ENCODE measurements at places on chromosomes 13 and 19.

DNA sequence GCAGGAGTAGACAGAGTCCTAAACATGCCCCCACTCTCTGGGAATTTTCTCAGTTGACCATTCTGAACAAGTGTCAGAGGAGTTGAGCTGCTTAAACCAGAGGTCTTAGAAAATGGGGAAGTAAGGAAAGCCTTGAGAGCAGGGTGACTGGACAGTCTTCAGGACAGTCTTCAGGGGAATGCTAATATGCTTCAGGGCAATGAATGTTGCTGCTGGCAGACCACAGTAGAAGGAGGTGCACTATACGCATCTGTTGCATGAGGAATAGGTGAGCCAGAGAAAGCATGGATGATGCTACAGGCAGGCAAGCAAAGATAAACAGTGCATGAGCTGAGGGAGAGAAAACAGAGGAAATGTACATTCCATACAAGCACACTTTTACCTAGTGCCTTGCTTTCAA, 196.6 kb upstream of the GPR12 start:
- no peak for DNase-seq

DNA sequence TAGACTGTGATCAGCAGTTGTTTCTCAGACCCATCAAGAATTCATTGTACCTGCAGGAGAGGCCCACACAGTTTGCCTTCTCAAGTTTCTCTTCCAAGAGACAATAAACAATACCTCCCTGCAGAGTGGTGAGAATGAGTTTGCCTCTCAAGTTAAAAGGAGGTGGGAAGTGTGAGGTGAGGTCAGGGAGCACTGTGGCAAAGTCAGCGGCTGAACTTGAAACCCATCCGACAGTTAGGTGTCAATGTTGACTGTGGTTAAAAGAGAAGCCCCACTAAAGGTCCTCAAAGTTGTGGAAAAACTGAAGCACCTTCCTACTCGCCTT, 72.9 kb upstream of the TSC22D1 start:
- DNase-seq: no peak

GRCh38 chr13:73898276-73898675, 235.9 kb downstream of the KLF12 start:
- no peak for DNase-seq

GRCh38 chr13:58933475-58933874, 1230.3 kb downstream of the DIAPH3 start:
- DNase-seq: no peak

DNA sequence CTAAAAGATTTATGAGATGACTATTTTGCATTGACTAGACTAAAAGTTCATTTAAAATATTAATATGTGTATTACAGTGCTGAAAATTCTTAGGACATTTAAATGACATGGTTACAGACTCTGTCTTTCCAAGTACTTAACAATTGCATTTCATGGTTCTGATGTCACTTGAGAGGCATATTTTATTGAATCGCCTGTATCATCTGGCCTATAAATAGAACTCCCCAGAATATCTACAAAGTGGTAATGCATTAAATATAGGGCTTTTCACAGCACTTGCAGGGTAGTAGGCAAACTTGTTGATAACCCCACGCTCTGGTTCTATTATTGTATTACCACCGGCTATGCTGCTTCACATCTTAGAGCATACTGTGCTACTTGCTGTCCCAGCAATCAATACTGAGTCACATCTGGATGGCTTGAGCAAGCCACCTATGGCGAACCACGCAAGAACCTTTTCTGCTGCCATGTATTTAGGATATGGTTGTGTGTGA, 400.6 kb downstream of the HS6ST3 start:
- DNase-seq: no peak

DNA sequence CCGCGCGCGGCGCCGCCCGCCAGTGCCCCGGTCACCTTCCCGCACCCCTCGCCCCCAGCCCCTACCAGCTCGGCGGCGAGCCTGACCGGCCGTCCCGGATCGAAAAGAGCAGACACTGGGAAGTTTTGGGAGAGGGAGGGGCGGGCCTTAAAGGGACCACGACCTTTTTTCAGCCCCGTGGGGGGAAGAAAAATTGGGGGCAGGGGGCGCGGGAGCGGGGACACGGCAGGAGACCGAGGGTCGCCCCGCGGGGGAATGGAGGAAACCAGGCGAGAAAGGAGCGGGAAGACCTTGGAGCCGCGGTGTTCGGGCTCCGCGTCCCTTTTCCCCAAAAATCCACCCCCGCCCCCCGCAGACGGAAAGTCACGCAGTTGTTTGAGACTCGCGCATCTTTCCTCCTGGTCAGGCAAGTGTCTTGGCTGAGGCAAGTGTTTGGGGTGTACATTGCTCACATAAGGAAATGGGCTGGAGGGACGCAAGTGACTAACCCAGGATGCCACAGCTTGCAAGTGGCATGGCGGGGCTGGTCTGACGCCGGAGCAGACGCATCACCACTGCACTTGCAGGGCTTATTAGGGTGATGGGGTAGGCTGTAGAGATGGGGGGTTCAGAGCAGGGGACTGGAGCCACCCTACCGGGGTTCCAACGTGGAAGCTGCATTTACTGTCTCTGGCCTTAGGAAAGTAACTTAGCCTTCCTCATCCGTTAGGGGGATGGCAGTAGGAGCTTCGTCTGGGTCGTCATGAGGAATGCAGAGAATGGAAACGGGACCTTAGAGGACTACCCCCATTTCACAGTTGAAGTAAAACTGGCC, 2.7 kb upstream of the HNRNPL start:
- DNase-seq: peak; percentile 47

DNA sequence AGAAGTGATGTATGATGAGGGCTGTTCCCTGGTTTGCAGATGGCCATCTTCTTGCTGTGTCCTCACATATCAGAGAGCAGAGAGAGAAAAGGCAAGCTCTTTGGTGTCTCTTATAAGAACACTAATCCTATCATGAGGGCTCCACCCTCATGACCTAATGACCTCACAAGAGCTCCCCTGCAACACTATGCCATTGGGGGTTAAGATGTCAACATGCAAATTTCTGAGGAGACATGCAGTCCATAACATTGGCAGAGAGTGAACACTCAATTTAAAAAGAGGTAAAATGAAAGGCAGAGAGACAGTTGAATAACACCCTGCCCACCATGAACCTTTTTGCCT, 10.9 kb downstream of the FAM187B start:
- no peak for DNase-seq

GRCh38 chr13:81577601-81578195, 1236.8 kb upstream of the SPRY2 start:
- no peak for DNase-seq

DNA sequence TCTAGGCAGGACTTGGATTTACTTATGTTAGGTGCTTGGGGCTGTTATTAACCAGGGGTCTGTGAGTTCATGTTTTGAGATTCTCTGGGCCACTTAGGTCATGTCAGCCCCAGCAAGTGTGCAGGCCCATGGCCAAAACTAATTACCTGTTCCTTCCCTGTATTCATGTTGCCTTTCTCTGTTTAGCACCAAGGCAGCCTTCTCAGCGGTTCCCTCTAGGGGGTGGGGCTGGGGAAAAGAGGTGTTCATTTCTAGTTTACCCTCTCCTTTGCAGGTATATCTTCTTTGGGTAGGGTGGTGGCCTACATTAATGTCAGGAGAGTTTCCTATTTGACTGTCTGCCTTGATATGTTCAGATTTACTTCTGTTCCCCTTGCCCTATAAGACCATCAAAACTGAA, 61.7 kb downstream of the PDS5B start:
- DNase-seq: no peak

- no peak for DNase-seq
These were observed 382.8 kb downstream of the FOXO1 start for GRCh38 chr13:40283666-40284065.

GRCh38 chr13:41822560-41822959, 138.3 kb downstream of the VWA8 start:
- DNase-seq: no peak

- no peak for DNase-seq
These were observed 160.2 kb downstream of the SLC7A1 start for GRCh38 chr13:29435125-29435911.

DNA sequence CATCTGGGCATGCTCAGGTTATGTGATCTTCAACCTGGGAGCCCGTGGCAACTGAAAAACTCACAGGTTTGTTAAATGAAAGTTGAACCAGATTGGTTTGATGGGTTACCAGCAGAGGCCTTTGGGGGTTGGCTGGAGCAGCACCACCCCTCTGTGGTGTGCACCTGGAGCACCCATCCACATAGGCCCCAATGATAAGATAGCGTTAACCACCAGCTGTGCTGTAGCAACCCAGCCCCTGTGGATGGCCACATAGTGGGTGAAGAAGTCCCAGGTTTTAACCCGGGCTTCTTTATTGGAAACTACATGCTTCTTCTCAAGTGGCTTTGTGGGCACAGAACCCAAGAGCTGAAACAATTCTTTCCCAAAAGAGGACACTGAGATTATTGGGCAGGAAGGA, 22.6 kb upstream of the MTIF3 start:
- DNase-seq: no peak

- DNase-seq: no peak
These were observed 220.1 kb upstream of the SERP2 start for GRCh38 chr13:44153496-44153895.

DNA sequence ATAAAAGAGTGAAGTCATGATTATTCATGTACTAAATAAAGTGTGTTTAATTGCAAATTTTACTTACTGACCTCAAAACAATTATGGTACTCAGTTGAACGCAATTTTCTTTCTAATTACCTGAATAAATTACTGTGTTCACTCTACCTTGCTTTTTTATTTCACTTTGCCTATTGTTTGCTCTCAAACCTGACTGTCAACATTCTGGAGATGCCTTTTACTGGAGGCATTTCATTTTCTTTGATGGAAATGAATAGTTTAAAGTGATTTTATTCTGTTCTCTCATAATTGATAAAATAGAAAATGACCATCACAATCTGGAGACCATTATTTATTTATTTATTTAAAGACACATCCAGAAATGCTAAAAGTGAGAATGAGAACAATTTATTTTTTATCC, 811.5 kb upstream of the ATXN8OS start:
- no peak for DNase-seq

- no peak for DNase-seq
These were observed 29.7 kb upstream of the RGCC start for GRCh38 chr13:41427666-41428065.

DNA sequence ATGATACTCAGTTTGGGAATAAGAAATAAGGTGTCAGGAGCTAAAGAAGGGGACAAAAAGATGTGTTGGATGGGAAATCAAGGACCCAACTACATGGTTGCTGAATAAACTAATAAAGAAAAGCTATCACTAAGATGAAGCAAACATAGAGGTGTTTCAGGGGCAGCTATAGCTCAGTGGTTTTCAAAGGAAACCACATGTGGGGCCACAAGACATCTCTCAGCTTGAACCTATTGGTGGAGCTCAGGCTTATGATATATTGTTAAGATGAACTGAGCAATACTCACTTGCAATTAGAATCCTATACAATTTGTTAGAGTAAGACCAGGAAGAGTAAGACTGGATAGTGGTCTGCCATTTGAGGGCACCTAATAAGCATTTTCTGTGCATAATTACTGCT, 45.1 kb upstream of the SPRY2 start:
- DNase-seq: no peak

DNA sequence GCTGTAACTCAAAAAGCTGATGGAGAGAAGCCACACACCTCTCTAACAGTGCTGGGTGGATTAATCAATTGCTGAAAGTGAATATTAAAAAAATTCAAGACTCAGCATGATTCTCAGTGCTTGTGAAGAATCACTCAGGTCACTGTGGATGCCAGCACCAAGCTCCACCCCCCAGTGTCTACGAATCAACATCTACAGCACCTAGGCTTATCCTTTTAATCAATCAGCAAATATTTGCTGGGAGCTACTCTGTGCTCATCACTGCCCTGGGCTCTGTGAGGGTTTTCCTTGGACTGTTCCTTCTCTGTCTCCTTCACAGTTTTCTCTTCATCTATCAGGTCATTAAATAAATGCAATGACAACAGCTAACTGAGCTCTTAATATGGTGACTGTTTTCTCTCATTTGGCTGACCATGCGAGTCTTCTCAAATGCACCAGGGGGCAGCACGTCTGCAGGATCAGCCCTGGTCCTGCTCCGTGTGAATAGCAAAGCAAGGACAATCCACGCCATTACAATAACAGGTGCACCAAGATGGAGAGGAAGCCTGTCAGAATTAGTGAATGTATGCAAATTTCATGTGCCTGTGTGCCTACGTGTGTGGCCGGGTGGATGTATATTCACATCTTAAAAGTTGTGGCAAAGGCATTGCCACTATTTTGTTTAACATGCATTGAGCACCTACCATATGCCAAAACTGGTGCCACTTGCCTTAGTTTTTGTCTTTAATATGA, 14.6 kb upstream of the C13orf42 start:
- no peak for DNase-seq

GRCh38 chr13:76822698-76823267, 63.4 kb downstream of the KCTD12 start:
- no peak for DNase-seq

DNA sequence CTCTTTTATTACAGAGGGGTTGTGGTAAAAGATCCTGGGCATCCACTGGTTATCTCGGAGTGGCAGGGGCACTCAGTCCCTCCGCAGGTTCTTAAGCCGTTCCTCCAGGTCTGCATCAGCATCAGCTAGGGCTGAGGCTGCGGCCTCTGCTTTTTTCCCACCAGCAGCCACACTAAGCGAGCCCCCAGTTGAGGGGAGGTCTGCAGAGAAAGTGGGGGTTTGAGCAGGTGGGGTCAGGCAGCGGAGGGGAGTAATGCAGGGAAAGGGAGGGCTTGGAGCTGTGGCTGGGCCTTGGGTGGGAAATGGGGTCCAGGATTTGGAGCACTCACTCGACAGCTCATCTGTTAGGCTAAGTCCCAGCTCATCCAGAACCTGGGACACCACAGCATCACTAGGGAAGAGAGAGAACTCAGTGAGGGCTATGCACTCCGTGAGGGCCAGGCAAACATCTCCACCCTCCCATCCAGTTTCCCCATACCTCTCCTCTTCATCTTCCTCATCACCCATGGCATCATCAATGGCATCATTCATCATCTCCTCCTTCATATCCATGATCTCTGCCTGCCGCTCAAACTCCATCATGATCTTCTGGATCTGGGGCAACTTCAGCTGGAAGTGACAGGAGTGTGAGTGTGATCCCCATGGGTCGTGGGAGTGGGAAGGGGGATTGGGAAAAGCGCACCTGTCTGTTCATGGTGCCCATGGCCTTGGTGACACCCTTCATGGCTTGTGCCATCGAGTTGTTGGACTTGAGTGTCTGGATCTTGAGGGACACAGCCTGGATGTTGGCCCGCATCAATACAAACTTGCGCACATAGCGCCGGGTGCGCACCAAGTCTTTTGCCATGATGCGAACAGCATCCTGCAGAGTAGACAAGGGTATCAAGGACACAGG, 3.1 kb downstream of the CHMP2A start:
- DNase-seq: no peak

GRCh38 chr13:102593466-102593865, 3.3 kb upstream of the TPP2 start:
- no peak for DNase-seq

GRCh38 chr19:7304200-7304599, 10.0 kb upstream of the INSR start:
- no peak for DNase-seq

- no peak for DNase-seq
These were observed 1258.6 kb downstream of the PCDH9 start for GRCh38 chr13:65971541-65971940.

DNA sequence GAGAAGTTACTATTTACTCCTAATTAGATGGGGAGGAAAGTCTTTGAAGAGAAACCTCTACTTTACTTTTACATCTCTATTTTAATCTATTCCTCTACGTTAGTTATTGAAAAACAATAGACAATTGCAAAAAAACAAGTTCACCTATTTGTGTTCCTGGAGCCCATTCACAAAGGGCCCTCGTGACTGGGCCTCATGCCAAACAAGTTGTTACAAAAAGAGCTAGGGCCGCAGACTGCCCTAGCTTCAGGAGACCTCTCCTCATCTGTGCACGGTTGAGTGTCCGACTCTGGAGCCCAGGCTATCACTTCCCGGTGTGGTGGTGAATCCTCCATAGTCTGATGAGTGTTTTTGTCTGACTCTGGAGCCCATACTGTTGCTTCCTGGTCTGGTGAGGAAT, 190.9 kb downstream of the ZNF486 start:
- DNase-seq: no peak
